ENCODE measurements at places on chromosomes 5 and 9. TPM values are rescaled to one million over a fixed set of nuclear protein-coding genes. Genes with fewer than 3 reads are reported as not detected.

The GIN1 gene
- 12.6 TPM for total RNA-seq

The IRX1 gene
- total RNA-seq = 25.7 TPM

The C9 gene
- not detected for total RNA-seq

The SEMA5A gene
- total RNA-seq = 44.9 TPM

The IFNA21 gene
- total RNA-seq = not detected

The SLC1A3 gene
- total RNA-seq = 35.5 TPM

The FGF1 gene
- 1.4 TPM for total RNA-seq

The PFN3 gene
- total RNA-seq = not detected

Data from lung (tissue), 17 donors.